ENCODE measurements at places on chromosomes 5 and 9.

DNA sequence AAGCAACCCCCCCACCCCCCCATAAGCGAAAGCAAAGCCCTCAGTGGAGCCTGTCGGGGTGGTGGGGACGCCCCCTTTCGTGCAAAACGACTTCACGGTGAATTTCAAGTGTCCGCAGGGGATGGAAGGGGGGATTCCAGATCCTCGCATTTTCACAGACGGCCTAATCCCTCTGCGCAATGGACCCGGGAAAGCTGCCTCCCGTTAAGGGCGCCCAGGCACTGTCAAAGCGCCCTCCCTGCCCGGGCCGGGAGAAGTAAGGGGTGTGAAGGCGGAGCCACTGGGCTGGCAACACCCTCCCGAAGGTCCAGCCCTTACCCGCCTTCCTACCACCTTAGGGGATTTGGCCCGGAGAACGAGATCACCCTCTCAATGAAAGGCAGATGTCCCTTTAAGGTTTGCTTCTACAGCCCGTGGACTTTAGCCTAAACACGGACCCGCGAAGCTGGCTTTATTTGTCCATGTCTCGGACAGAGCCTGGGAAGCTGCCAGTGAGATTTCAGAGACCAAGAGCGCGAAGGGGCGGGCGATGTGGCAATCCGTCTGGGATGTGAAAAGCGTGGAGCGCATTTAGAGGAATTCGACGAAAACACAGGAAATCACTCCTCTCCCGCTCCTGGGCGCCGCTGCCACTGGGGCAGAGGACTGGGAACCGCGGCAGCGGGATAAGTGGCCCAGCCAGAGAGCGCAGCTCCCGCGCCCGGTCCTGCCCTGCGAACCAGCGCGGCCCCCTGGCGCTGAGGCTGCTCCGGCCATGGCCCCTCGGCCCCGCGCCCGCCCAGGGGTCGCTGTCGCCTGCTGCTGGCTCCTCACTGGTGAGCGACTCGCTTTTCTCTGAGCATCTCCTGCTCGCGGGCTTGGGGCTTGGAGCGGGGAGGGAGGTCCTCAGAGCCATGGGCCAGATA is at the start of the genes ITGA1 and PELO:
ITGA1 (plus strand) TSS at position 317 of the 905 bp plus-strand sequence; CDS start at position 755, 438 bp downstream.
PELO (plus strand) TSS at position 317 of the 905 bp plus-strand sequence. CDS start 12,479 bp downstream, outside the sequence.
- DNase-seq = peak; percentile 36

DNA sequence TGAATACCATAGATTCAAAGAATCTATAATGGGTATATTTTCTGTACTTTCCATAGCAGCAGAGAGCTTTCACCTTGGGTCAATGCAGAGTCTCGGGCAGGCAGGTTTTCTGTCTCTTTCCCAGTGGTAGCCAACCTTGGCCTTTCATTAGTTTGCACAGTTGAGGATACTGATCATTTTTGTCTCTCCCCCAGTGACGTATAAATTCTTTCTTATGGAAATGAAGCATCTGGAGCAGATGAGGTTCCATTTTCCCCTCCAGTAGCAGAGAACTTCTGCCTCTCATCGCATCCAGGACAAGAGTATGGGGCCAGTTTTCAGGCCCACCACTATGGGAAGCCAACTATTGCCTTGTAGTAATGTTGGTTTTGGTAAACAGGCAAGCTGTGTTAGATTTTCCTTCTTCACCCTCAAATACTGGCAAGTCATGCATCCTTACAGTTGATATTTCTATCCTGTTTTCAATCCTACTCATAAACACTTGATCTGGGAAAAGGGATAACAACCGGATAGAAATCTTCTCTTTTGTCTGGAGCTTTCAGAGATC is 845.2 kb upstream of the CDH18 start:
- DNase-seq = no peak

- no peak for DNase-seq
Measured at GRCh38 chr5:32317041-32317440, 4.3 kb upstream of the MTMR12 start.

DNA sequence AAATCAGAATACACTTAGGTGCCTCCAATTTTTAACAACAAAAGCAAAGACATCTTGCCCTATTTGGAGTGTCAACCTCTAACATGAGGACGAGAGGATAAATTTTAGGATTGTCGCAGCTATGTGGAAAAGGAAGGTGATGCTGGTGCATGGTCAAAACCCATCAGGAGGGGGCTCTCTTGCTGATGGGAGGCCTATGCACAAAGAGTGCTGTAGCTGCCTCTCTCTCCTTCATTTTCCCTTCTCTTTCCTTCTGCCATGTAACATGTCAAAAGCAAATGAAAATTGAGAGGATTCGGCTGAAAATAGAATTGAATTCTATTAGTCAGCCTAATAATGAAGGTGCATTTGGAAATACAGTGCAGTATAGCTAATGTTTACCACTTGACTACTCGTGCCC is 578.7 kb upstream of the ZNF462 start:
- no peak for DNase-seq

GRCh38 chr5:115932991-115933390 is 29.3 kb upstream of the LVRN start:
- no peak for DNase-seq

DNA sequence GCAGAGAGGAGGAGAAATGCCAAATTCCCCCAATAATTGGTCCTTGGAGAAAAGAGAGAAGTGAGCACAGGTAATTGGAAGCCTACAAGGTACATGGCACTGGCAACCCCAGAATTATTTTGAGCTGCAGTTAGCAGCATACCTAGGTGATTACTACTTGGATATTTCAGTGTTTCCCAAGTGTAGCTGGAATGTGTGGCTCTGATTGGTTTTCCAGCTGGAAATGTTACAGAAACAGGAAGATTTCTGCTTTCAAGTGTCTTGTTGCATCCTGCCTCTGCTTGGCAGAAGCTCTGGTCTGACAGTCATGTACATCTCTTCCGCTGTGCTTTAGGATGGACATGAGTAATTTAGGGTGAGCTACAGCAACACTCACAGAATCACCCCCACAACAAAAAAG is 262.1 kb downstream of the ENC1 start:
- no peak for DNase-seq

DNA sequence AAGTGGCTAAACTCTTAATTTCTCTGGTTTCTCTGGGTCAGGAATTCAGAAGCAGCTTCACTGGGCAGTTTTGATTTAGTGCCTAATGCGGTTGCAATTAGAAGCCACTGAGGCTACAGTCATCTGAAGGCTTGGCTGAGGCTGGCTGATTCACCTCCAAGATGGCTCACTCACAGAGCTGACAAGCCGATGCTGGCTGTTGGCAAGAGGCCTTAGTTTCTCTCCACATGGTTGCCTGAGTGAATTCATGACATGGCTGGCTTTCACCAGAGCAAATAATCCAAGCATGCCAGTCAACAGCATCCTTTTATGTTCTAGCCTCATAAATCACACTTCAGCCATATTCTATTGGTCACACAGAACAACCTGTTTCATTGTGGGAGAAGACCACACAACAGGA is 2.8 kb upstream of the CDK7 start:
- no peak for DNase-seq

DNA sequence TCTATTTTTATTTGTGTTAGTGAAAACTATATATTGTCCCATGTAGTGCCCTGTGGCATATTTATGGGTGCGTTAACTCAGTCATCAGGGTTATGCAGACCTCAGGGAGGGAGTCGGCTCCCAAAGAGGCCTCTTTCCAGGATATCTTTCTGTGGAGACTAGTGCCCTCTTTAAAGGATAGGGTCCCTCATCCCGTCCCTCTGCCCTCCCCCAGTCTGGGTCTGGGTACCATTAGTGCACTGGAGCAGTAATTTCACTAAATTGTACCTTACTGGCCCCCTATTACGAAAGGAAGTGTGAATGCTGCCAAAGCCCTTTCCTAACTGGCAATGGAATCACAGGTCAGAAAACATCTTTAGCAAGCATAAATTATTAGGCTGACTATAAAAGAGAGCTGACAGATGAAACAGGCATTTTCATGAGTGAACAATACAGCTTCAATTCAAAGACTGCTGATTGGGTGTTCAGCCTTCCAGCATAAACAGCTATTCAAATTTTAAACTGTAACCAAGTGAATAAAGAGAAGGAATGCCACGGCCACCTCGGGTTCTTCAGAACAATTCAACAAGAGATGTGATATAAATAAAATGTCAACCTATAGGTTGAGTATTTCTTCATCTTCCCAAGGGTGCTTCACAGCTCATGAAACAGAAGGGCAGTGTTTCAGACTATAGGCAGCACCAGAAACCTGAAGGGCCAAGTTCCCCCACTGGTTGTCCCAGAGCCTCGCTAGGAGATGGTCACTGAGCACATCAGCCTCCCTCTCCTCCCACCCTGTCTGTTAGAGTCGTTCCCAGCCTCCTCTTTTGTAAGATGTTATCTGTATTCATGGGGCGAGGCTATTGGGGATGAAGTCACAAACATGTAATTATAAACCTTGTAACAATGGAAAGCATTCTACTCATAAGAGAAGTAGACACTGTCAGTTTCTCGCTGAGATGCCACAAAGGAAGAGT is 318.7 kb downstream of the TMEM161B start:
- DNase-seq = no peak

- DNase-seq = no peak
Measured at GRCh38 chr5:91140657-91141056, 242.5 kb downstream of the ARRDC3 start.

- DNase-seq = no peak
Measured at GRCh38 chr5:117652036-117652957, 1077.7 kb upstream of the SEMA6A start.

- DNase-seq = no peak
Measured at GRCh38 chr5:1952444-1953099, 69.8 kb upstream of the IRX4 start.

- no peak for DNase-seq
Measured at GRCh38 chr5:14507156-14507941, 74.2 kb upstream of the OTULINL start.

- no peak for DNase-seq
Measured at GRCh38 chr5:137147346-137147745, 351.8 kb downstream of the SPOCK1 start.

- peak; percentile 47 for DNase-seq
Measured at GRCh38 chr5:96084874-96085506, 123.3 kb upstream of the ELL2 start.

- DNase-seq = no peak
Measured at GRCh38 chr5:143874312-143874711, 62.4 kb downstream of the HMHB1 start.

DNA sequence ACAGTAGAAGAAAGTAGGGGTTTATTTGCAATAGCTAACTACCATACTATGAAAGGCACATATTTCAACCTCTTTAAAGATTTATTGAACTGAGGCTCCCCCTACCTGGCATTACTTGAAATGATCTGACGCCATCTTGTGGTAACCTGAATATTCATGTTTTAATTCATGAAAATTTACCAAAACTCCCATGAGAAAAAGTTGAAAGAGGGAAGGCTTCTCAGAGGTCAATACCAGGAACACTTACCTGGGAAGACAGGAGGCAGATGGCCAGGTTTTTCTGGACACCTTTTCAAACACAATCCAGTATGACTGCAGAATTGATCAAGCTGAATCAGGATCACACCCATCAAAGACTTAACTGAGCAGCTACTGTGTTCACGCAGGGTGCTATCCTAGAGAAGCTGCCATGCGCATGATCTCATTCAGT is 9.4 kb downstream of the PRELID2 start:
- peak; percentile 41 for DNase-seq

DNA sequence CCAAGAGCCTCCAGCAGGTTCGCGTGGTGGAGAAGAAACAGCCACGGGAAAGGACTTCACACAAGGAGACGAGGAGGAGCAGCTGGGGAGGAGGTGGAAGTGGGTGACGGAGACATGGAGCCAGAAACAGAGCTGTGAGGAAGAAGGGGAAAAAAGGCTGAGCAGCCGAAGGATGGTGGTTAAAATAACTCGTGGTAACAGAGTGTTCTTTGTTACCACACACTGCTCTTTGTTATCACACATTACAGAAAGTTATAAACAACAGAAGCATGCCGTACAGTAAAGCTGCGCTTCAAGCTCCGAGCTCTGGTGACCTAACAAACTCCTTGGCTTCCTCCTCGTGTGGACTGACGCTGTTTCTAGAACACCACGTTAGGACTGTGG is 215.4 kb downstream of the GLIS3 start:
- no peak for DNase-seq

DNA sequence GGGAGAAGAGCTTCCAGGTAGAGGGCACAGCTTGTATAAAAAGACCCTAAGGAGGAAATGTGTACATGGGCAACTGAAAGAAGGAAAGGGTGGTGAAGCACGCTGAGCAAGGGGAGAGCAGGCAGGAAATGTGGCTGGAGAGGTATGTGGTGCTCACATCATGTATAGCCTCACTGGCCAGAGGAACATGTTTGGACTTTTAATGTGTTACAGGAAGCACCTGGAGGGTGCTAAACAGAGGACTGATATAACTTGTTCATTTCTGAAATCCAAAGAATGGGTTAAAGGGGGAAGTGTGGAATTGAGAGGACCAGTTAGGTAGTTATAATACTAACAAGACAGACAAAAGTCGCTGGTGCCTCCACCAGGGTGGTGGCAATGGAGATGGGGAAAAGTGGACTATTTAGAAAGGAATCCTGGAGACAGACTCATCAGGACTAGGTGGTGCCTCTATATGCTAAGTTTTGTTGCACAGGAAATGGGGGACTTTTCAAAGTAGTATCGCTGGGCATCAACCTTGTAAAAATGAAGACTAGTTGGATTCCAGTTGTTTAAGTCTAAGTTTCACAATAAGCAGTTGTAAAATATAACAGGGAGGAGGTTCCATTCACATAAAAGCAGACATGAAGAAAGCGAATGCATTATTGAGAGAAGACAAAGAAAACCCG is 63.1 kb upstream of the CD180 start:
- DNase-seq = no peak

- DNase-seq = no peak
Measured at GRCh38 chr9:123942542-123942941, 12.6 kb upstream of the DENND1A start.

DNA sequence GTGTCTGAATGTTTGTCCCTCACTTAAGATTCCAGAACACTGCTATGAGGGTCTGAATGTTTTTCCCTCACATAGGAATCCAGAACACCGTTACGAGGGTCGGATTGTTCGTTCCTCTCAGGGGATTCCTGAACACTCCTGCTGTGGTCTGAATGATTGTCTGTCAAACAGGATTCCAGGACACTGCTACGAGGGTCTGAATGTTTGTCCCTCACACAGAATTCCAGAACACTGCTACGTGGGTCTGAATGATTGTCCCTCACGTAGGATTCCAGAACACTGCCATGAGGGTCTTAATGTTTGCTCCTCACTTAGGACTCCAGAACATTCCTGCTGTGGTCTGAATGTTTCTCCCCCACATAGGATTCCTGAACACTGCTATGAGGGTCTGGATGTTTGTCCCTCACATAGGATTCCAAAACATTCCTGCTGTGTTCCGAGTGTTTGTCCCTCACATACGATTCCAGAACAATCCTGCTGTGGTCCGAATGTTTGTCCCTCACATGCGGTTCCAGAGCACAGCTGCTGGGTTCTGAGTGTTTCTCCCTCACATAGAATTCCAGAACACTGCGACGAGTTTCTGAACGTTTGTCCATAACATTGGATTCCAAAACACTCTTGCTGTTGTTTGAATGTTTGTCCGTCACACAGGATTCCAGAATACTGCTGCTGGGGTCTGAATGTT is 199.5 kb downstream of the FOXD4L6 start:
- DNase-seq = no peak

DNA sequence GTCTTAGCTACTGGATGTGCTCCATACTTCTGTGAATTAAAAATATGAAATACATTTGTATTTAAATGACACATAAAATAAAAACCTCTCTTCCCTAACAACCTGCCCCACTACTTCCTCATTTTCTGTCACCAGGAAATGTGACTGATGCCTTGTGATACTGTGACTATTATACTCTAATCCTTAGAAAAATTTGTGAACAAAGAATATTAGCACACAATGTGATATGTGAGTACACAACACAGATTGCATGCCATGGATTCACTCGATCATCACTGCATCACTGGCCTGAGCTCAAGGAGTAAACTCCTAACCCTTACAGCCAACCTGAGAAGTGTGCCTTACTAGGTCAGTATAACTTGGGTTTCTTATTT is 281.0 kb downstream of the EFNA5 start:
- DNase-seq = peak; percentile 90
